ENCODE measurements at places on chromosomes 7 and 10.

GRCh38 chr7:156898938-156899337, 6.0 kb upstream of the LMBR1 start:
- no peak for DNase-seq

- DNase-seq, result no peak
Measured at GRCh38 chr7:30986738-30987137, 23.0 kb downstream of the GHRHR start.

DNA sequence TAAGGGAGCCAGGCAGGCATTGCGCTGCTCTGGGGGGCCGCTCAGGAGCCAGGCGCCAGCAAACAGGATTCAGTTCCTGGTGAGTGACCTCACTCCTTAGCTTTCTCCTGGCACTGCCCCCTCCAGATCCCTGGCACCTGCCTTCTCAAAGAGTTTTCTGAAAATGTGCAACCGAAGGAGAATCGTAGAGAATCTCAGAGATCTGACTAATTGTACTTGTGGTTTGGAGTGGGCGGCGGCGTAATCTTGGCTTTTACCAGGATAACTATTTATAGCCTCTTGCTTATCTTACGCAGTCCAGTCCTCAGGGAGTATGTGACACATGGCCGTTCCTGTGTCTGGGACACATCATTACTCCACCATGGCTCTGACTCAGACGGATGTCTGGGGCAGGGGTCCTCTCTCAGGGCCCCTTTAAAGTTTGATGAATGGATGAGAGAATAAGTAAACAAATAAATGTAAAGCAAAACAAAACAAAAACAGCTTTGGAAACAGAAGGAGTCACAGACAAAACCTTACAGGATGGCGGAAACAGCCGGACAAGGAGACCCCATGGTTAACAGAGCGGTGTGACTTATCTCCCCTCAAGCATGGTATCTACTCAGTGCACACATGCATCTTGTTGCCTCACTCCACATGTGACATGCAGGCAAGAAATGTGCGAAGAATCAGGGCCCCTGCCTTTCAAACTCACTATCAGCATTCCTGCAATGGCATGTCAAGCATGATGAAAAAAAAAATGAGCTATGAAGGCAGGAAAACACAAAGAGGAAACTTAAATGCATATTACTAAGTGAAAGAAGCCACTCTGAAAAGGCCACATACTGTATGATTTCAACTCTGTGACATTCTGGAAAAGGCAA, 99.7 kb downstream of the TNS3 start:
- no peak for DNase-seq

GRCh38 chr10:129833994-129834739, 129.9 kb downstream of the EBF3 start:
- no peak for DNase-seq

GRCh38 chr7:73770860-73771670, 995 bp upstream of the CLDN3 start:
- no peak for DNase-seq

DNA sequence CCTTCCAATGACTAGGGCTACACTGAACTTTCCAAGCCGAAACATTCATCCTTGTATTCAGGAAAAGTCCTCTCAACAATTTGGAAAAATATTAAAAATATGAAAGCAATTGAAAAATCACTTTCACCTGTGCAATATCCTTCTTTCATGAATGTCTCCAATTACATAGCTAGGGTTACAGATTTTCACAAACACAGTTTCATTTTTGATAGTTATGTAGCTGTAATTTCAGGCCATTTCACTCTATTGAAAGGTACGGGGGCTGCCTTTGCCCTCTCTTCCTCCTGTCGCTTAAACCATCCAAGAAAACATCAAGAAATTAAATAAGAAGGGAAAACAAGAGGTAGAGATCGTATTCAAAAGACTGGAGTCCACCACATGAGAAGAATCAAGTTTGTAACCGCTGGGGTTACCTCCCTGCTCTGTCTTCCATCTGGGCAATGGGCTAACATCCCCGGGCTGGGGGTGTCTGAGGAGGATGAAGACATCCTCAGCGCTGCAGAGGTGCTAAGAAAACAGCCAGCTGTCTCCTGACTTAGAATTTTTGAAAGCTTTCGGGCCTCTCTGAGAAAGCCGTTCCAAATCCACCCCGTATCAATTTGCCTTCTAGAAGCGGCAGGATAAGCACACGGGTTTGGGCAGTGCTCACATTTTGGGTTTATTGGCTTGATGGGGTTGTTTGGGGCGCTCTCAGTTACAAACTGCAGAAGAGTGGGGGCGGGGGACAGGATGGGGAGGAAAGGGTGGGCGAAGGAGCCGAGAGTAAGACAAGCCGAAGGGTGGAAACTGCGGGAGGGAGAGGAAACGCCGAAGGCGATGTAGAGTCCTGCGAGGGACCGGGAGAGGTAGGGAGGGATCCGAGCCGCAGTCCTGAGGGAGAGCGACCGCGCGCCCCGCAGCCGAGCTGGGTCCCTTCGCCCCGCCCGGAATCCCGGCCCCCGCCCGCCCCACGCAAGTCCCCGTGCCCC, 24.3 kb upstream of the VAX1 start:
- no peak for DNase-seq

DNA sequence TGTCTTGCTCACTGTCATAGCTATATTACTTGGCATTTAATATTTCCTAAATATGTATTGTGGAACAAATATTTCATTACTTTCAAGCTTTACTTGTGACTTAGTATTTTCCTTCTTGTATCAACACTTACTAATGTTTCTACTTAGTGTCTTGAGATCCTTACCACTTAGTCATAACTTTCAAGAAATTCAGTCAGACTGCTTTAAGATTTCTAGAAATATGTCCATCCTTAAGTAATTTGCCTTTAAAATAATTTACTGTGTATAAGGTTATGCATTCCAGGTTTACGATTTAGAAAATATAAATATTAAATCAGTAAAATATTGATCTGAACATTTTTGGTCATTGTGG, 87.3 kb upstream of the CSTF2T start:
- DNase-seq, result no peak

GRCh38 chr10:8803992-8804391, 749.5 kb downstream of the GATA3 start:
- no peak for DNase-seq

DNA sequence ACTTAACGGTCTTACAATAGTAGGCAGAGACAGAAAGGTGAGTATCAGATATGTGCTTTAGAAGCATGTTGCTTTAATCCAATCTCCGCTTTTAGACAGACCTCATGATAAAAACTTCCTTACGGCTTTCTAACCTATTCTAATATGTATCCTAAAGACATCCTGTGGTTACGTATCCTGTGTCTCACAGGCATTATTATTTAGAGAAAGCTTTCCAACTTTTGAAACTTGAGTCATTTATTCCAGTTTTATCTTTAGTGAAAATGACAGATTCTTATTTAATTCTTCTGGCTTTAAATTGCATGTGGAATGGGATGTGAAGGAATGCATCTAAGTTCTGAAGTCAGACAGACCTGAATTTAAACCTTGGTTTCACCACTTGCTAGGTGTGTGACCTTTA, 118.9 kb downstream of the OTUD1 start:
- DNase-seq, result no peak

DNA sequence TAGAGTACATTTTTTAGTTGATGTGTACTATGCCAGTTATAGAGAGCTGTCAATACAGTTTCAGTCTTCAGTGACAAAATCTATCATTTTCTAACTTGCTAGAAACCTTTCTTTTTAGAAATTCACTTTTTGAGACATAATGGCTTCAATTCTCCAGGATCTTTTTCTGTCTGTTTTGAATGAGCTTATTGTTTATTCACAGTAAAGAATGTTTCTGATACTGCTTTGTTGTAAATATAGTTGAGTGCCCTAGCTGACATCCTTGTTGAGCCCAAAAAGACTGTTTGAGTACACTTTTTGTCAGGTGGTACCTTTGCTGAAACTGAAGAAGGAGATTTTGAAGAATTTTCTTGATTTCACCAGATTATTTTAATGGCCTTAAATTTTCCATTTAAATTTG, 139.9 kb downstream of the PPP1R9A start:
- no peak for DNase-seq

DNA sequence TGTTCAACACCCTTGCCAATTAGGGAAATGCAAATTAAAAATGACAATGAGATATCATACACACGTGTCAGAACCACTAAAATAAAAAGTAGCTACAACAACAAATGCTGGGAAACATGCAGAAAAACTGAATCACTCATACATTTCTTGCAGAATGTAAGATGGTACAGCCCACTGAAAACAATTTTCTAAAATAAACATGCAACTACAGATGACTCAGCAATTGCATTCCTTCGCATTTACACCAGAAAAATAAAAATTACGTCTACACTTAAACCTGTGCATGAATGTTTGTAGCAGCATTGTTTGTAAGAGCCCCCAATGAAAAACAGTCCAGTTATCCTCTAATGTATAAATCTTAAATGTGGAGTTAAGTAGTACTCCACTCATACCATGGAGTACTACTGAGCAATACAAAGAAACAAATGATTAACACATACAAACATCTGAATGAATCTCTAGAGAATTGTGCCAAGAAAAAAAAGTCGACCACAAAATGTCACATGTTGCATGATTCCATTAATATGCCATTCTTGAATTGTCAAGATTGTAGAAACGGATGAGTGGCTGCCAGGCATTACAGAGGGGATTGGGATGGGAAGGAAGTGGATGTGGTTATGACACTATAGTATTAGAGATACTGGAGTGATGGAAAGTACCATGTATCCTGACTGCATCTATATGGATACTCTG, 134.6 kb upstream of the NPSR1 start:
- DNase-seq, result no peak

DNA sequence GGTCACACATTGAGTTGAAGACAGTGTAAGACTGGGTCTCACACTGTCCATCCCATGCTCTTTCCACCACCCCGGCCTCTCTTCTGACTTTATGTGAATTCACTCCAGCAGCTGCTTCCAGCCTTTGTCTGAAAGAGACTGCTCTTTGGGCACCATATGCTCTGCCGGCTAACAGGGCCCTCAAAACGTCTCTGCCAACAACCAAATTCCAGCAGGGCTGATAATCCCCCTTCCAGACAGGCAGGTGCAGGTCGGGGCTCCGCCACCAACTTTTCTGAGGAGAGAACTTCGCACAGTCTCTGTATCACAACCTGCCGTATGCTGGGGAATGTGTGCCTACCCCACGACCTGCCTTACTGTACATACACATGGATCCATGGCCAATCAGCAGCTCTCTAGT, 64.3 kb downstream of the PLXNA4 start:
- no peak for DNase-seq

DNA sequence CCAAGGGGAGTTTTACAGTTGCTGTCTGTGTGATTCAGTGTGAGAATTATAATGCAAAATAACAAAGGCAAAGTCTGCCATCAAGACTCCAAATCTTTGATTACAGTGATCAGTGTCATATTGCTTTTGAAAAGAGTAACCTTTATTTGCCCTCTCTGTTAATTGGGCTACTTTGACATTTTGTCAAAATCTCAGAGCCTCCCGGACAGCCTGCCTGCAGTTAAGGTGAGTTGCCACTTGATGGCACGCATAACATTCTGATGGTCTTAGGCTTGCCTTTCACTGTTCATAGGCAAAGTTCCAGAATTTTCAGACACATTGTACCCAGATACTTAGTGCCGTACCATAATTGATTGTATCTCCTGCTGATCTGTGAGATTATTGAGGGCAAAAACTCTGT, 253.5 kb downstream of the ABCA13 start:
- DNase-seq, result no peak

- DNase-seq, result no peak
Measured at GRCh38 chr7:47763063-47763974, 181.4 kb upstream of the TNS3 start.

- no peak for DNase-seq
Measured at GRCh38 chr7:23369100-23369499, 70.0 kb downstream of the MALSU1 start.

- no peak for DNase-seq
Measured at GRCh38 chr7:12221414-12221813, 10.3 kb downstream of the TMEM106B start.

DNA sequence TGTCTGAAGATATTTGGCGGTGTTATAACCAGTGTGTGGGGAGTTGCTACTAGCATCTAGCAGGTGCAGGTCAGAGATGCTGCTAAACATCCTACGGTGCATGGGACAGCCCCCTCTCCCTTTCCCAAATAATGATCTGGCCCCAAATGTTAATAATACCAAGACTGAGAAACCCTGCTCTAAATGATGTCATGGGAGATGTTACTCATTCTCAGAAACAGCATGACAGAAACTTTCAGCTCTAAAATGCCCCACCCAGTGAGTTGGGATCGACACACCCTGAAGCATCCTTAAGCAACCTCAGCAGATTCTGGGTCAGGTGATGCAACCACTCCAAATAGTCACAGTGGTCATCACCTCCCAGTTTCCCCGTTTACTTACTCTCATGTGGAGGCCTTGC, 108.8 kb upstream of the MPP7 start:
- DNase-seq, result peak; percentile 53

DNA sequence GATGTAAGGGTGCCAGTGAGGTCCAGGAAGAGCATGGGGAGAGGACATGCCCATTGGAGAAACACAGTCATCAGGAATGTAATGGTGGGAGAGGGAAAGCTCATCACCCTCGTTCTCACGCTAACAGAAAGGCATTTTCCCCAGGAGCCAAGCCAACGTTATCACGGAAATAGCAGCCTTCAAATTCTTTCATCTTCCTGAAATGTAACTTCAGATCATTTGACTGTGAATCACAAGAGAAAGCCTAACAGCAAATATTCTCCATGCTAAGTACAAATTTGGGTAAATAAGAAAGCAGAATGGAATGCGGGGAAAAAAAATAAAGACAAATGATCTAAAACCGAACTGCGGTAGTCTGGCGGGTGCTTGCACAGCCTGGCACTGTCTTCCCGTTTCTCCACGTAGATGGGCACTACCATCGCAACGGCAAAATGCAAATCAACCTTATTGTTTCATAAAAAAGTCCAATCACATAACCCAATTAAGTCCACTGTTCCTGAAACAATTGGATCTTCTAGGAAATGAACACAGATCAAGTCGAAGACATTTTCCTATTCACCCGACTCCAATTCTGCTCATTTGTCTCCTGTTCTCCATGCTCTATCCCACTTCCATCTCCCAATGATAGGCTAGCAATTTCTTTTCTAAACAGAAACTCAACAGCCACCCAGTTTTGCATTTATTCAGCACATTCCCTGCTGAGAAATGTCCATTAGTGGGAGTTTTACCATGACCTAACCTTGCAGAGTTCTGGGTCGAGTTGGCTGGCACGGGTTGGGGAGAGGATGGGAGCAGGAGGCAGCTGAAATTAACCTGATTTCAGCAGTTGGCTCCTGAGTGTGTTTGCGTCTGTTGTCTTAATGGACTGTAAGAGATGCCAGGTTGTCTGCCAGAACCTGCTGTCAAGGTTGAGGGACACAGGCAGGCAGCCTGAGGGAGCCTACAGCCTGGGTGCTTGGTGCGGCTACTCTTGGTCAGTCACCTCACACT, 74.6 kb upstream of the FRMD4A start:
- no peak for DNase-seq

DNA sequence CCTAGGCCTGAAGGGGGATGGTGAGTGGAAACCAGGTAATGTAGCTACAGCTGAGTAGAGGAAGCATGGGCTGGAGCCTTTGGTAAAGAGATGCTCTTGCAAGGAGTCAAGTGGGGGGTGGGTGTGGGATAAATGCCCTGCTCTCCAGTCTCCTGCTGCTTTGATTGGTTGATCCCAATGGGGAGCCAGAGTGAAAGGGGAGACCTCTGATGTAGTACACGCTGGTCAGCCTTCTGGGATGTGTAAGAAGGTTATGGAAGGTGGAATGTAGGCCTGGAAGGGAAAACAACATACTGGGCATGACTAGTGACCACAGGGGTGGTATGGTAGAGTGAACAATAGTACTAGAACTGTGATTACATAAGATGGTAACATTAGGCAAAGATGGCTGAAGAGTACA, 44.3 kb downstream of the TET1 start:
- DNase-seq, result no peak
